ENCODE measurements at places on chromosomes 16 and 17.

GRCh38 chr17:2705263-2705662 is 6.3 kb downstream of the CLUH start:
- no peak for DNase-seq

DNA sequence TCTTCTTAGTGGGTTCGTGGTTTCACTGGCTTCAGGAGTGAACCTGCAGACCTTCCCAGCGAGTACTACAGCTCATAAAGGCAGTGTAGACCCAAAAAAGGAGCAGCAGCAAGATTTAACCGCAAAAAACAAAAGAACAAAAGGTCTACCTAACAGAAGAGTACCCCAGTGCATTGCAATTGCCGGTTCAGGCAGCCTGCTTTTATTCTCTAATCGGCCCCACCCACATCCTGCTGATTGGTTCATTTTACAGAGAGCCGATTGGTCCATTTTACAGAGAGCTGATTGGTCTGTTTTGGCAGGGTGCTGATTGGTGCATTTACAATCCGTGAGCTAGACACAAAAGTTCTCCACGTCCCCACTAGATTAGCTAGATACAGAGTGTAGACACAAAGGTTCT is 2.0 kb upstream of the ARRB2 start:
- DNase-seq, result peak; percentile 28

DNA sequence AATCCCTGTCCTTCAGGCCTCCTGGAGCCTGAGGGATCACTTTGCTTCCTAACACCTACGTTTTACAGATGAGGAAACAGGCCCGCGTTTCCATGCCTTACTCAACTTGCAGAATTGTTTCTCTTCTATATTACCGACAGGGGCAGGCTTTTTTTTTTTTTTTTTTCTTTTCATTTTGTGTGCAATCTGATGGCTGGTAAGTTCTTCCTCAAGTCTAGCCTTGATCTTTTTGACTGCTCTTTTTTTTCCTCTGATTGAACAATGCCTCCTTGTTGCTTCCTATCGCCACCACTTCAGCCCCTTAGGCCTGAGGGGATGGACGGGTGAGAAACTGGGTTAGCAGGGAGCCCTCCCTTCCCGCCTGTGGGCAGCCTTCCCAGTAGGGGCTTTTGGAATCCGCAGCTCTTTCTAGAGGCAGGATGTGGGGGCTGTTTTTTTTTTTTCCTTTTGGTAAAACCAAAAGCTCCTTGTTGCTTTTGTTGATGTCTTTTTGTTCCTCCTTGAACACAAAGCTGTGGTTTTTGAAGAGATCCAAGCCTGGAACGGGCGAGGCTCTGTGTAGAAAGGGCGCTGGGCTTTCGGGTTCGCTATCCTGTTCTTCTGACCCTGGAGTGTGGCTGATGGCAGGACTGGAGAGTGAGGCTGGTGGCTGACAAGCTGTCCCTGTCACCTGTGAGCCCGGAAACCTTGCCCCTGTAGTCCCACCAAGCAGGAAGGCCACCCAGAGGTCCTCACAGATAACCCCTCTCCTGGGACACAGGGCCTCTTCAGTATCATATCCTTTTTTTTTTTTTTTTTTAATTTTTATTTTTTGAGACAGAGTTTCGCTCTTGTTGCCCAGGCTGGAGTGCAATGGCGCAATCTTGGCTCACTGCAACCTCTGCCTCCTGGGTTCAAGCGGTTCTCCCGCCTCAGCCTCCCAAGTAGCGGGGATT is 14.0 kb downstream of the LASP1 start:
- DNase-seq, result no peak

DNA sequence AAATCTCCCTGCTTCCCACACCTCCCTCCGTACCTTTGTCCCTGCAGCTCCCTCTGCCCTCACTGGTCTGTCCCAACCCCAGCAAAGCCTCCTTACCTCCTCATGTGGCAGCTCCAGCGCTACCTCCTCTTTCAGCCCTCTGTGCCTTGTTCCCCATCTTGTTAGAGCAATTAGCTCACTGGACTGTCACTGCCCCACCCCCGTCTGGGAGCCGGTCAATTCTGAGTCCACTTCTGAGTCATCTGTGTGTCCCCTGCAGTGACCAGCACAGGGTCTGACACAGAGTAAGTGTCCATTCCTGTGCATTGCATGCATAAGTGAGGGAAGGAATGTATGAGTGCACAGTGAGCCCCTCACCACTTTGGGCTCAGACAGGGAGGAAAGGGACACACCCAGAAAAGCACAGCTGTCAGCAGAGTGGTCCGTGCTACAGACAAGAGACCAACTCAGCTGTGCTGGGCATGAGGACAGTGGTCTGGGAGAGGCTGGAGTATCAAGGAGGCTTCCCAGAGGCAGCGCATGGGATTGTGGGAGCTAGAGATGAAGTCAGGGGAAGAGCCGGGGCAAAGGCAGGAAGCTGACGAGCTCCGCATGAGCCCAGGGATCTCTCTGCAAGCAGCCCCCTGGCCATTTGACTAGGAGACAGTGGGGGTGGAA is 45.9 kb downstream of the PITPNM3 start:
- no peak for DNase-seq

DNA sequence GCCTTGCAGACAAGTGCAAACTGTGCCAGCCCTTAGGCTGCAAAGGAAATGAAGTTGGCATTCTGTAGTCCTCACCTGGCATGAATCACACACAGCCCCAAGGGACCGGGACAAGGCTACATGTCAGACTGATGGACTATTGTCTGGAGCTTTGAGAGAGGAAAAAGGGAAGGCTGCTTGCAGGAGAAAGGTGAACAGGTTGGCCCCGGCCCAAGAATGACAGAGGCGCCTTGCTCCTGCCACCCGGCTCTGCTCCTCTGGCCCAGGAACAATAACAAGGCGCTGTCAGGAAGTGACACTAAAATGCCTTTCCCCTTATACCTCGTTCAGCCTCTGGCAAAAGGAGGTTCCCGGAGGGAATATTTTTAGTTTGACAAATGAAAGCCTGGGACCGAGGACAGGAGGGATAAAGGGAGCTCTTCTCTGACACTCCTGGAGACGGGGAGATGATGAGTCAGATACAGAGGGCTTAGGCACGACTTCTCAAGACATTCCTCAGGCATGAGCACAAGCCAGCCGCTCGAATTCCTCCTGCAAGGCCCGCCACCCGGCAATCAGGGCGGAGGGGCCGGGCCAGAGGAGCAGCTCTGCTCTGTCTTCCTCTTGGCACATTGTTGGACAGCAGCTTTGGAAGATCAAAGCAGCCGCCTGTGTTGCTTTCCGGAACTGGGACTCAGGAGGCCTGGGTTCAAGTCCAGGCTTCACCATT is 105.8 kb downstream of the NOG start:
- peak; percentile 100 for DNase-seq

DNA sequence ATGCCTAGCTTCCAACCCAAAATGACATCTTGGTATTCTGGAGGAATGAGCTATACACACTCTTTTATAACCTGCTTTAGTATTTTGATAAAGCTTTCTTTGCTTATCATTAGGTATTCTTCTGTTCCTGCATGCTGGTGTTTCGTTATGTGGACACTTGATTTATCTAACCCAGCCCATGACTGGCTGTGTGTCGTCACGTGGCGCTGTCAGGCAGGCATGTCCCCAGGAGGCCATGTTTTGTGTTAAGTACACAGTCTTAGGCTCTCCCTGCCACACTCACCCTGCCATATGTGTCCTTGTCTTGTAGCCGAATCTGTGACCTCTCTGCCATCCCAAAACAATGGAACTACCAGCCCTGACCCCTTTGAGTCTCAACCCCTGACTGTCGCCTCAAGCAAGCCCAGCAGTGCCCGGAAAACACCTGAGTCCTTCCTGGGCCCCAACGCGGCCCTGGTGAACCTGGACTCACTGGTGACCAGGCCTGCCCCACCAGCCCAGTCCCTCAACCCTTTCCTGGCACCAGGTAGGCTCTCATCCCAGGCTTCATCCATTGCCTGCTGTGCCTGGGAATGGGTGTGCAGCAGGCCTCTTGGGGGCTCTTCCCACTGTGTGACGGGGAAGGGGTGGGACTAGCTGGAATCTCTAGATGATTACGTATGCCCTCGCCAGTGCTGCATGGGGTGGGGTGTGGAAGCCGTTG is 30.8 kb downstream of the B9D1 start:
- DNase-seq, result no peak

DNA sequence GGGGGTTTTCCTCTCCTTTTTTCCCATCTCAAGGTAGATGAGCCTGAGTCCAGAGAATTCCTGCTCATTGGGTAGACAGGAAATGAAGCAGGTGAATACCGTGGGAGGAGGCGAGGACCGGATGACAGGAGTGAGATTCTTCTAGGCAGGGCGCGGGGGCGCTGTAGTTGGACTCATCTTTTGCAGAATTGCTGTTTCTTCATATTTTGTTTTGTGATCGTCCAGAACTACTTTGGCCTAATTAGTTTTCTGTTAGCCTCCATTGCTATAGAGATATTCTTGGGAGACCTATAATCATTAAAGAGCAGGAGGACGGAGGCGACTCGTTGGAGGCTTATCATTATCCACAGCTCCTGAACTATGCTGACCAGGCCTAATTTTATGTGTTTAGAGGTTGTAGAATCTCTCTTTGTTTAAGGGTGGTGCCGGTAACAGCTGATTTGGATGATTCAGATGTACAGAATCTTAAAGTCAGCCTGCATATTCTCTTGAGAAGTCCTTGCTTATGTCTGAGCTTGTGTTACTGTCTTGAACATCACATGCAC is 650 bp downstream of the ATP6V0A1 start:
- DNase-seq, result peak; percentile 65

DNA sequence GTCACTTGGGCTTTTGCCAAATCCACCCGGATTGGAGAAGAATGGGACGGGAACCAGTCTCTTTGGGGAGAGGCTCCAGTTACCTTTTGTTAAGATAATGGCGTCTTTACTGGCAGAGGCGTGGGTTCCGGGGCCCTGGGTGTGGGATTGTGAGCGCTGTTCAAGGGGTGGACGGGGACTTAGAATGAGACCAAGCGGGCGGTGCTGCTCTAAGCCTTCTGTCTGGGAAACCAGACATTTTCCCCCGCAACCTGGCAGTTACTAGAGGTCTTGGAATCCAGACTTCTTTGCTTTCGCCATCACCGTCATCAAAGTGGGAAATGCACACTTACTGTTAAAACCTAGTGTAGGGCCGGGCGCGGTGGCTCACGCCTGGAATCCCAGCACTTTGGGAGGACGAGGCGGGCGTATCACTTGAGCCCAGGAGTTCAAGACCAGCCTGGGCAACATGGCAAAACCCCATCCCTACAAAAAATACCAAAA is 706 bp downstream of the TEN1 start:
- no peak for DNase-seq

DNA sequence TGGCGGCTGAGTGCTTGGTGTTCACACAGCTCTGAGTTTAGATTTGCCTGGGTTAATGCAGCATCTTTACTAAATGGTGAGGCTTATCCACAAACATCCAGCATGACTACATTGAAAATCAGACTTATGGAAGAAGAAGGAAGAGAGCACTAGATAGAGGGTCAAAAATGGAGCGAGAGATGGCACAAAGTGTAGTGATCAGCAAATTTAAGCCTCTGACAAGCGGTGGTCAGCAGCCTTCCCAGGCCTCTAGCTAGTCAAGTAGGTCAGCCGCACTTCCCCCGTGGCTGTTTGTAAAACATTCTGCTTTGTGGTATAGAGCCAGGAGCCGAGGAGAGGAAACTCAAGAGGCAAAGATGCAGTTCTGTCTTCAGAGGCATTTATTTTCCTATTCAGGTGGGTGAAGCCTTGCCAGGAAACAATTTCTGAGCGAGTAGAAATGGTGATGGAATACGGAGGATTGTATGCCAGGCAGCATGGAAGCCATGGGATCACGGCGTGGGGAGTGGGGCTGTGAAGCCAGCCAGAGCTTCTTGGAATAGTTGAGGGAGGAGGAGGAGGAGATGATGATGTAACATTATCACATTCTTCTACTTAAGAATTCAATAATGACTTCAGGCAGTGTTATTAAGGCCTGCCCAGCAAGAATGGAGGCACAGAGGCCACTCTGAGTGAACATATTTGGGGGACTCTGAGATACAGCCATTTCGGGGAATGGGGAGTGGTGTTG is 118.9 kb downstream of the MSI2 start:
- no peak for DNase-seq

DNA sequence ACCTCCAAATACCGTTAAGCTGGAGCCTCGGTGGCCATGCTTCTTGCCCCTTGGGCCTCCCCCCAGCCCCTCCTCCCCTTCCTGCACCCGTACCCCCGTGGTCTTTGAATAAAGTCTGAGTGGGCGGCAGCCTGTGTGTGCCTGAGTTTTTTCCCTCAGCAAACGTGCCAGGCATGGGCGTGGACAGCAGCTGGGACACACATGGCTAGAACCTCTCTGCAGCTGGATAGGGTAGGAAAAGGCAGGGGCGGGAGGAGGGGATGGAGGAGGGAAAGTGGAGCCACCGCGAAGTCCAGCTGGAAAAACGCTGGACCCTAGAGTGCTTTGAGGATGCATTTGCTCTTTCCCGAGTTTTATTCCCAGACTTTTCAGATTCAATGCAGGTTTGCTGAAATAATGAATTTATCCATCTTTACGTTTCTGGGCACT is 928 bp downstream of the HBA1 start:
- DNase-seq, result no peak

GRCh38 chr17:48555258-48556228 is 10.6 kb upstream of the HOXB2 start:
- peak; percentile 85 for DNase-seq

- DNase-seq, result peak; percentile 79
Observed at GRCh38 chr17:82592767-82593589, 55.3 kb downstream of the WDR45B start.

GRCh38 chr17:7841915-7842379 is 7.9 kb downstream of the KDM6B start:
- DNase-seq, result peak; percentile 92

GRCh38 chr17:16814439-16814838 is 124.4 kb downstream of the CCDC144A start:
- no peak for DNase-seq

Measured in ACHN (cell line).